ENCODE measurements at places on chromosomes 4 and X.

DNA sequence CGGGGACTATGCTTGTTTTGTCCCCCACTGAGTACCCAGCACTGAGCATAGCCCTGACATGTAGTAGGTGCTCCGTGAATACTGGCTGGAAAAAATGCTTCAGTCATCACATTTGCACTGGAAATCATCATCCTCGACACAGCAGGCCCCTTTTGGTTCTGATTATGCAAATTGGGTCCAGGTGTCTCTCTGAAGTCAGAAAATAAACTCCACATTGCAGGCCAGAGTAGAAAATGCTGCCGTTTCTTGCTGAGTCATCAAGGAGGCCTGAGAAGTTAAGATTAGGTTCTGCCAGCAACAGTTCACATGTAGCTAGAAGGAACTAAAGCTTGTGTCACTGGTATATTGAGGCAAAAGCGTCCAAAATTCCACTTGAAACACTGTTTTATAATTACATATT, 15.0 kb upstream of the STK32B start:
- ATAC-seq: no peak

- ATAC-seq: no peak
These were observed 33.9 kb downstream of the NBDY start for GRCh38 chrX:56762707-56763555.

GRCh38 chrX:149858592-149858991, 22.4 kb upstream of the MAGEA8 start:
- no peak for ATAC-seq

- no peak for ATAC-seq
These were observed 53.5 kb downstream of the TMEM164 start for GRCh38 chrX:110056419-110056818.

DNA sequence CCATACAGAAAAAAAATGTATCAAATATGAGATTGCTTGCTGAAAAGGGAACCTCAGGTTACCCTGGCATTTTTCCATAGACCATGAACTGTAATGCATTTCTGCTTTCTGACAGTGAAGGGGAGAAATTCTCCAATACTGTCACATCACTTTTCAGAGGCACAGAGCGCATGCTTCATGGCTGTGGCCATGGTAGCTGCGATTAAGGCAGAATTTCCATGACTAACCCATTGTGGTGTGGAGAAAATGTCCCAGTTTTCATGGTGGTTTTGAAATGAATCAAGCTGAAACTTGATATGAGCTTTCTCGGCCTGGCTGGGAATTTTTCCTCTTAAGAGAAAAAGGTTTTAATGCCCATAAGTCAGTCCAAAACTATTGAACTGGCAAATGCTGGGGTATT, 39.5 kb upstream of the MAP3K15 start:
- no peak for ATAC-seq

- no peak for ATAC-seq
These were observed 34.1 kb downstream of the HNRNPH2 start for GRCh38 chrX:101442085-101442484.

DNA sequence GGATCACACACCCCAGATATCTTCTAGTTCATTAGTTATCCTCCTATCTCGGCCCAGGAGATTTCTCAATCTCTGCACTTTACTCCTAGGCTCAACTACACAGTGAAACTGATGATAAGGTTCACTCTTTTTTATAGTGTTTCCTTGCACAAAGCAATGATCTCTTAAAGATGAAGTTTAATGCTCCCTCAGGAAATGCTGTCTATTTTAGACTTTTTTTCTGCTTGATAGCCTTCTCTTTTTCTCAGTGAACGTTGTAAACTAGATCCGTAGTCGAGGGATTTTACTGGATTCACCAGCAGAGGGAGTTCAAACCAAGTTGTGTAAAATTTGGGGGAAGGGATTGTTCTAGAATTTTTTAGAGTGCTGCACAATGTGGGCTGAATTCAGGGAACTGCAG, 269.6 kb downstream of the GBA3 start:
- ATAC-seq: no peak
